ENCODE measurements at places on chromosomes 13 and 19.

GRCh38 chr19:57319869-57320179 is 448 bp upstream of the ZNF543 start:
- no peak for DNase-seq

DNA sequence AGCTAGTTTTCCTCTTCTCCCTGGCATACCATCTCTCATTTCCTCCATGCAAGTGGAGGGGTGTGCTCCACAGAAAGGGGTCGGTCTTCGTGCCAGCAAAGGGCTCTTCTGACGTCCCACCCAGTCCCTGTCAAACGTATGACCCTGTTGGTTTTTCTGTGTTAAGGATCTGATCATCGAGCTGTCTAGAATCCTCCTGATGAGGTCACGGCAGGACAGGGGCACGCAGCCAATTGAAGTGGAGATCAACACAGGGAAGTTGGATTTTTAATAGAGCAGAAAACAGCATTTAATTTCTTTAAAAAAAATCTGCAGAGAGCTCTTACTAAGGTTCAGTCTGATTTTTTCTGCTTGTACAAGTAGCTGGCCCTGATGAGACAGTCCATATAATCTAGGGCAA is 339.4 kb downstream of the TEX29 start:
- DNase-seq = no peak

- DNase-seq = no peak
Measured at GRCh38 chr13:40667622-40667978, 1.2 kb upstream of the FOXO1 start.

DNA sequence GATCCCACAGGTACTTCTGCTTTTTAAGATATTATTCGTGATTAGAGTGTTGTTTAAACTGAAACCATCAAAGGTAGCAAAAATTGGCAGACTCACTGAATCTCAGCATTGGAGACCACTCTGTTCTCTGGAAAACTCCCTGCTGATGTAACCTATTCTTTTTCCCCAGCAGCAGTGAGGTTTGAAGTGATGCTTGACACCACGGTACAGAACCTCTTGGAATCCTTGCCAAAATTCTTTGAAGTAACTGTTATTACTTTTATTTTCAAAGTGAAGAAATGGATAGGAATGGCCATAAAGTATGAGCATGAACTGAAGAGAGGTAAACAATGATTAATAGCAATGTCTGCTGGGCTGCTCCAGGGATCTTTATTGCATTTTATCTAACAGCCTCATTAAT is 66.4 kb upstream of the KL start:
- no peak for DNase-seq

DNA sequence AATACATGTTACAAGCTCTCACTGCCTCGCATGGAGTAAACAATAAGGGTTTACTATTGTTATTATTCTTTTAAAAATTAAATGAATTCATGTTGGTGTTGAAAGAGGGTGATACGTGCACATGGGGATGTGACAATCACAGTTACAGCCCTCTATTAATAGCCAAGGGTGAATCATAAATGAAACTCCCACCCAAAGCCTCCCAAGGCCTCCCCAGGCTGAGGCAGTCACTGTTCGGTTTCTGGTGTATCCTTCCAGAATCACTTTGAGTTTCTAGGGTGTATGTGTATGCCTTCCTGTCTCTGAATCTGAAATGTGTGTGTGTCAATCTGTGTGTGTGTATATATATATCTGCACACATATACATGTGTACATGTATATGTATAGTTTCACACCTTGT is 73.4 kb downstream of the AKAP11 start:
- no peak for DNase-seq

DNA sequence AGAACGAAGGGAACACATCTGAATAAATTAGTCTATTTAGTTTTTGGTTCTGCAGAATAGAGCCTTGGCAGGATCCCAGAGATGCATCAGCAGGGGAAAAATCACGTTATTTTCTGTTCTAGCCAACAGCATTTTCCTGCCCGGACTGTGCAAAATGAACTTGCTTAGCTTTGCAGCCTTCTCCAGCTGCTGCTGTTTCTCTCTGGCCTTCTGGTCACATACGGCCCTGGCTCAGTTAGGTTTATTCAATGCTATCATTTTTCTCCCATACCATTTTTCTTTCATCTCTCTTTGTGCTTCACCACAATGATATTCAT is 110.4 kb upstream of the KL start:
- no peak for DNase-seq

DNA sequence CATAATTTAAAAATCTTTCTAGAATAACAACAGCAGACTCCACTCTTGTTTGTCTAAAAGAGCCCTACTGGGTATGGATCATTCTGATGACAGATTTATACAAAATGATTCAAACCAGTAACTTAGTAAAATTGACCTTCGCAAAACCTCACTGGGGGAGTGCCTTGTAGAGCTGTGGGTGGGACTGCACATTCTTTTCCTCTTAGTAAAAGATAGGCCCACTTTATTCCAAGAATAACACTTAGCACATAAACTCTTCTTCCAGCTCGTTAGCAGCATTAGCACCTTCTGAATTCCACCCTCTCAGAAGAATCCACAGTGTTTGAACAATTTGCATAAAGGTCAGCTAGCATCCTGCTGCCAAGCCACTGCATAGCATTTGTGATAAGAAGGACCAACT is 106.8 kb downstream of the STOML3 start:
- DNase-seq = no peak

GRCh38 chr13:106417467-106418110 is 117.9 kb downstream of the EFNB2 start:
- DNase-seq = no peak

DNA sequence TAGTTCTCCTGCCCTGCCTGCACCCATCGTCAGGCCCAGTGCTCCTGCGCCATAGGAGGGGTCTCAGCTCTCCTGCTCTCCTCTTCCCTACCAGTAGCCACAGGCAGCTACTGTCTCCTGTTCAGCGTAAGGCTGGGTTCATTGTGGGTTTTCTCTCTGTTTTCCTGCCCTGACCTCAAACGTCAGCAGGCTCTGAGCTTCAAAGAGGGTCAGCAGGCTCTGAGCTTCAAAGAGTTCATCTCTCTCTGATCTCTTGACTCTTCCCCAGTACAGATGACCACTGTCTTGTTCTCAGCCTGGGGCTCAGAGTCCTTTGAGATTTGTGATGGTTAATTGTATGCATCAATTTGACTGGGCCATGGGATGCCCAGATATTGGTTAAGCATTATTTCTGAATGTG is 4.6 kb upstream of the CPB2 start:
- DNase-seq = no peak

Data from activated CD4-positive, alpha-beta T cell treated with anti-CD3 and anti-CD28 coated beads for 4 hours (primary cell).